ENCODE measurements at places on chromosomes 2 and 18. TPM values are rescaled to one million over a fixed set of nuclear protein-coding genes. Genes with fewer than 3 reads are reported as not detected.
A peak's percentile ranks its signal among the peaks of the same experiment; 100 is the strongest.

- H3K27ac ChIP-seq, result no peak overlapping the region
- no peaks in the 10 kb centered on the region for H3K27me3 ChIP-seq
- H3K4me1 ChIP-seq, result no peaks in the 10 kb centered on the region
- no peaks in the 10 kb centered on the region for H3K36me3 ChIP-seq
- DNase-seq, result no peak
These were observed 118.5 kb downstream of the CALCRL start for GRCh38 chr2:187329586-187329985.

- no peak overlapping the region for H3K27ac ChIP-seq
- no peak overlapping the region for H3K4me3 ChIP-seq
- no peak for DNase-seq
- H3K36me3 ChIP-seq, result no peaks in the 10 kb centered on the region
- peaks cover 5% of the 10 kb centered on the region for H3K4me1 ChIP-seq
These were observed 261.7 kb upstream of the SLC14A2 start for GRCh38 chr18:45353530-45353929.

Gene TAF4B
- total RNA-seq, result 1.1 TPM

GRCh38 chr18:9634856-9635255 lies 20.5 kb upstream of the PPP4R1 start:
- no peaks in the 10 kb centered on the region for H3K27me3 ChIP-seq
- H3K4me3 ChIP-seq, result no peak overlapping the region
- no peaks in the 10 kb centered on the region for H3K36me3 ChIP-seq
- peaks cover 12% of the 10 kb centered on the region for H3K4me1 ChIP-seq
- DNase-seq, result no peak
- H3K27ac ChIP-seq, result no peak overlapping the region

GRCh38 chr2:69076601-69077000 lies 63.6 kb downstream of the ANTXR1 start:
- H3K4me1 ChIP-seq, result no peaks in the 10 kb centered on the region
- DNase-seq, result no peak
- H3K27ac ChIP-seq, result peak overlapping the region; percentile 30

- H3K27me3 ChIP-seq, result no peaks in the 10 kb centered on the region
- H3K4me1 ChIP-seq, result peaks cover 61% of the 10 kb centered on the region
- H3K4me3 ChIP-seq, result no peak overlapping the region
- peak overlapping the region; percentile 13 for H3K27ac ChIP-seq
- no peak for DNase-seq
- H3K36me3 ChIP-seq, result no peaks in the 10 kb centered on the region
These were observed 69.0 kb downstream of the BABAM2 start for GRCh38 chr2:27959496-27959895.

DNA sequence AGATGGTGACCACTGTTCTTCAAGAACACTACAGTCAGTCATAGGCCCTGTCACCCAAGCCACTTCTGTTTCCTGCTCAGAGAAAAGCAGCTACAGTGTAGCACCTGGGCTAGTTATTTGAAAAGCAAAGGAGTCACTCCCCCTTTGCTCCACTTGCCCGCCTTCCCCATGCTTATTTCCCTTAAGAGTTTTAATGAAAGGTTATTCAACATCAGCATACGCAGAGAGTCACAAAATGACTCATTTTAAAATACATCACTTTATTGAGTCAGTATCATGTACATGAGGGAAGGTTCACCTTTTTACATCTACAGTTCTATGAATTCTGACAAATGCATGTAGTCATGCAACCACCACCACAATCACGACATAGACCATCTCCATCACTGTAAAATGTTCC lies 71.3 kb downstream of the TNFRSF11A start:
- no peak overlapping the region for H3K27ac ChIP-seq
- no peaks in the 10 kb centered on the region for H3K36me3 ChIP-seq
- no peak overlapping the region for H3K4me3 ChIP-seq
- H3K27me3 ChIP-seq, result peaks cover 12% of the 10 kb centered on the region
- no peak for DNase-seq

DNA sequence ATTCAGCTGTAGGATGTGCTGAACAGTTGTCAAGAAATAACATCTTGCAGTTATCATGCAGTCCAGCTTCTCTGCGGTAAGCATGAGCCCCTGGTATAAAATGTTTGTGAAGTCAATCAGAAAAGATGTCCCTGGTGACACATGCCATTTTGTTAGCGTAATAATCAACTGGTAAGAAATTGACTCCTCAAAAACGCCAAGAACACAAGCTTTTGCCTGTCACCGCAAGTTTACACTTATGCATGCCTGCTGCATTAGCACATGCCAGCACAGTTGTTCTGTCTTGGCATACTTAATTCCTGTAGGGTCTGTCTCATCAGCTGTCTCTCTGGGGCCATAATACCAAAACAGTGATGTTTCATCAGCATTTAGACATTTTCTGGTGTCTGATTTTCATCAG lies 524.8 kb upstream of the DSEL start:
- no peaks in the 10 kb centered on the region for H3K4me1 ChIP-seq
- H3K27ac ChIP-seq, result no peak overlapping the region
- no peaks in the 10 kb centered on the region for H3K27me3 ChIP-seq

DNA sequence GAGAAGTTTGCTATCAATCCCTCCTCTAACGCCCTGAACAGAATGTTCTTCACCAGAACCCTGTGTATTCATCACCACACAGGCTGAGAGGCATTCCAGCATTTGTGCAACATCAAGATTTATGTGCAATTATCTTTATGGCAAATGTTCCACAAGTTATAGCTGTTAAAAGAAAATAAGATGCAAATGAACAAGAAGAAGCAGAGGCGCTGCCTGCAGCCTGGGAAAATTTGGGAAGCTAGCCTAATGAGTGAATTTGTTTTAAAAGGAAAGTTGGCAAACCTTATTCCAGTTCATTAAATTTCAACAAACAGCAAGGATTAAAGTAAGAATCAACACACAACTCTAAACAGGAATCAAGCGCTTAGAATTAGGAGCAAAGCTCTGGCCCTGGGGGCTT lies 5.3 kb downstream of the TPO start:
- no peak for DNase-seq
- peaks cover 23% of the 10 kb centered on the region for H3K27me3 ChIP-seq
- H3K36me3 ChIP-seq, result peaks cover 14% of the 10 kb centered on the region
- H3K4me1 ChIP-seq, result no peaks in the 10 kb centered on the region

DNA sequence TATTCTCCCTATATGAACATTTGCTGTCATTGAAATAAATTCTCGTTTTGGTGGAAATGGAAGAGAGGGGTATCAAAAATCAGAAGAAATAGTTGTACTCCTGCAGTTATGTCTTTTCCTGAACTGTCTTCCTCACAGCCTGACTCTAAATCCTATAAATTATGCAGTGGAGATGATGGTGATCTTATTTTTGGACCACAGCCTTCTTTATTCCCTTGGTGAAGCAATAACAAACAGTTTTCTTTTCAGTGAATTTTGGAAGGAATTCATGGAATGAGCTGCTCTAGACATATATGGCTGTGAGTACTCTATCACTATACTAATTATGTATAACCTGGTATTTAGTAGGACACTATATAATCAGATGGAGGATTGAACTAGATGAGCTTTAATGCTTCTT lies 1.7 kb upstream of the SLC25A12 start:
- H3K27ac ChIP-seq, result no peak overlapping the region
- no peaks in the 10 kb centered on the region for H3K36me3 ChIP-seq
- no peak for DNase-seq
- peaks cover 46% of the 10 kb centered on the region for H3K4me1 ChIP-seq
- H3K27me3 ChIP-seq, result no peaks in the 10 kb centered on the region

Gene CXCR4
- 3.2 TPM for total RNA-seq

Gene MARCHF4
- 0.08 TPM for total RNA-seq

DNA sequence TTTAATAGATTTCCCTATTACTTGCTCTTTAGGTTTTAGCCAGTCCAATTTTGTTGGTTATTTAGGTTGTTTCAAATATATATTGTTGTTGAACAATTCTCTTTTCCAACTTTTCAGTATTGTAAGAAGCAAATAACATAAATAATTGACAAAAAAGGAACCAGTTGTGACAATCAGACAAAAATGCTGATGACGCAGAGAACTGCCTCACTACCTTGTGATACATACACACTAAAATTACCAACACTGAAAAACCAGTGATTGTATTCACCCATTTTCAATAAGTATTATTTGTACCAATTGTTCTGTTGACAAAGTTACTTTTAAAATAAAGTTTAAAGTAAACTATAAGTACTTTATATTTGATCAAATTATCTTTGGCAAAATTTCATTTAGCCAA lies 43.1 kb upstream of the NABP1 start:
- DNase-seq, result no peak
- H3K27ac ChIP-seq, result no peak overlapping the region
- H3K4me1 ChIP-seq, result peaks cover 3% of the 10 kb centered on the region
- H3K4me3 ChIP-seq, result no peak overlapping the region

Gene HAAO
- 2.3 TPM for total RNA-seq
